ENCODE measurements at places on chromosomes 1 and 21.

DNA sequence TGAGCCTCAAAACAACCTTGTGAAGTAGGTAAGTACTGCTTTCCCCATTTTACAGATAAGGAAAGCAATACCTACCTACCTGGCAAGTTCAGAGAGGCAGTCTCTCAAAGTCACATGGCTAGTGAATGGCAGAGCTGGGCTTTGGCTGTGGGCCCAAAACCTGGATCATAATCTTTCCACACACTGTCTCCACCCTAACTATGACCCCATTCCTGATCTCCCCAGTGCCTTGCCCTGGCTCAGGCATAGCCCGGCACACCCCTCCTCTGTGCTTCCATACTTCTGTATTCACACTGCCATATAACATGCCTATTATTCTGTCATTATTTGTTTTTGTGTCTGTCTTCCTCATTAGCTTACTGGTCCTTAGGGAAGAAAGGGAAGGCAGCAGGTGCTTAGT, 15.9 kb downstream of the GNG12 start:
- DNase-seq: no peak

- DNase-seq: no peak
Measured at GRCh38 chr1:223711747-223712193, 569 bp upstream of the CAPN2 start.

- no peak for DNase-seq
Measured at GRCh38 chr1:234897754-234898454, 230.7 kb downstream of the TOMM20 start.

DNA sequence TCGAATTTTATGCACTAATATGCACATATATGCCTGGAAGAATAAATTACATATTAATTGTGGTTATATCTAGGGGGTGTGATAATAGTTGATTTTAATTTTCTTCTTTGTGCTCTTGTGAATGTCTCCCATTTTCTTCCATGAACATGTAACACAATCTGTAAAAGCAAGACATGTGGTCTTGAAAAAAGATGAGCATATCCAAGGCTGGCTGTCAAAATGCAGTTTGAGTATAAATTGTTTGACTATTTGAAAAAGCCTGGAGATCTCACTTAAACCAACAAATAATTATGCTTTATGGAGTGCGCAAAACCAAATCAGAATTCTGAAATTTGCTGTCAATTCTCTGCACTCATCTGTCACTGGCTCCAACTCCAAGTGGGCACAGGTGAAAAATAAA, 143.9 kb downstream of the HMGB4 start:
- DNase-seq: no peak

- DNase-seq: no peak
Measured at GRCh38 chr1:86396498-86396890, 371 bp upstream of the ODF2L start.

DNA sequence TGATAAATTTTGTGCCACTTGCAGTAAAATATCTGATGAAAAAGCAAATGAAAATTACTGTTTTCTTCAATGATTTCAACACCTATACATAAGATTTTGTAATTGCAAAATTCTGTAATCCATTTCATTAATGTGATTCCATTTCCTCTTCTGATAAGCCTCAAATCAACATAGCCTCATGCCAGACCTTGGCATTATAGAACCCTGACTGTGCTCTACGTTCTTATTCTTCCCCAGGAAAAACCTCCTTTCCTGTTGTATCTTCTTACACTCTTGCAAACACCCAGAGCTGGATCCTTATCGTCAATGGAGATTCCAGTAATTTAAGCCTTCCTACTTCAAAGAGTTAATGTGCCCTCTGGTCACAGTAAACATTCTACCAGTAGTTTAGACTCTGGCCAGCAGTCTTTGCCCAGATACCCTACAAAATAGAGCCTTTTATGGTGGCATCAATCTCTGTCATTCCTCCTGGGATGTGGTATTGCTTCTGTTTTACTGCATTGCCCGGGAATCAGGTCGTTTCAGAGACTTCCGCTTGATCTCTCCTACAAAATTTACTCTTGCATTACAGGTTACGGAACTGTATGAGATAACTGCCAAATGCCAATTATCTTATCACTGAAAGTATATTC, 48.5 kb upstream of the CHRM3 start:
- no peak for DNase-seq

- DNase-seq: no peak
Measured at GRCh38 chr1:110877364-110877763, 4.4 kb downstream of the CD53 start.

DNA sequence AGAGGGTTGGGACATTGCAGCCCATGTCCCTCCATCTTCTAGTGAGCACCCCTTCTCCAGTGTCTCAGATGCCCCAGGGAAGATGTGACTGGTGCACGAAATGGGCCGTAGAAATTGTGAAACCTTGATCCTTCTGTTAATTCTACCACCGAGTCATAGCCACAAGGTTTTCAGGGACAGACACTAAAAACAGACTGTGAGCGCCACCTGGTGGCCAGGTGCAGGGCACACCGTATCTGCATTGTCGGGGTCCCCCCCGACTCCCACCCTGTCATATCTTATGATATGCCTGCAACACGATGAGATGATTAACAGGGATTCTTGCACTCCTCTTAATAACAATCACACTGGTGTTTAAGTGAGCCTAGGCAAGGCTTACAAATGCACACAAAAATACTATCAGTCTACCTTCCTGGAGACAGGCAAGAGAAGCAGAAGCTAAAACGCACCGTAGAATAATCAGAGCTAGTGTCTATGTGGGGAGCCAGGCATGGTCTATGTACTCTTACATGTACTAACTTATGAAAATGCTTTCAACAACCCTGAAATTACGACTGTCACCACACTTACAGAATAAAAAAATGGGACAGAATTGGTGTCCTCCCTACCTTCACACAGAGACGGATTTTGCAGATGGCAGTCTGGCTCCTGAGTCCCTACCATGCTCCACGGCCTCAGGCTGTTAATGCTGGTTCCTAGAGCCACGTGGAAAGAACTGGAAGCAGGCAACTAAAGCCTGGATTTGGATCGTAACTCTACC, 57.9 kb downstream of the FHAD1 start:
- DNase-seq: no peak

DNA sequence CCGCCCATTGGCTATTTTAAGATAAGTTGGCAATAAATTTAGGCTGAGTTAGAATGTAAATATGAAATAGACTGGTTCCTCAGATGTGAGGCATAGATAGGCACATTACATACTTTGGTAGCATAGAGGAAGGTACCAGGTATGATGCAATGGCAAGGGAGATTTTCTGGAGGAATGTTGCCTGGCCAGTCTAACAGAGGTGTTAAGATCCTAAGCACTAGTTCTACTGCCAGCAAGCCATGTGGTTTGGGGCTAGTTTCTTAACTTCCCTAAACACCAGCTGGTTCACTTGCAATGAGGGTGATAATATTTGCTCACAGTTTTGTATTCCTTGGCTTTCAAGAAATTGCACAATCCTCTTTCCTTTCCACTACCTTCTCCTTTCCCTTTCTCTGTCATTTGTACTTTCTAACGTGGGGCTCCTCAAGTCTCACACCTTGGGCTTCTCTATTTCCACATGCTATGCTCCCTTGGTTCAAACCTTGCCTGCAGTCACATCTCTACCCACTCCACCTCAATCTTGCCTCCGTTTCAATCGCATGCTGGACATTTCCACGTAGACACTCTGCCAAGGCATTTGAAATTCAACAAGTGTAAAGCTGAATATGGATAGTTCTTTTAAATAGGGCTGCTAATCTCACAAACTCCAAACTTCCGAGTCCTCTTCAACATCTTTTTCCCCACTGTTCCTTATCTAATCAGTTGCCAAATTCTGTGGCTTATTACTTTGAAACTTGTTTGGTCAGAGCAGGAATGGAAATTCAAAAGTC, 4.7 kb upstream of the CD55 start:
- no peak for DNase-seq

DNA sequence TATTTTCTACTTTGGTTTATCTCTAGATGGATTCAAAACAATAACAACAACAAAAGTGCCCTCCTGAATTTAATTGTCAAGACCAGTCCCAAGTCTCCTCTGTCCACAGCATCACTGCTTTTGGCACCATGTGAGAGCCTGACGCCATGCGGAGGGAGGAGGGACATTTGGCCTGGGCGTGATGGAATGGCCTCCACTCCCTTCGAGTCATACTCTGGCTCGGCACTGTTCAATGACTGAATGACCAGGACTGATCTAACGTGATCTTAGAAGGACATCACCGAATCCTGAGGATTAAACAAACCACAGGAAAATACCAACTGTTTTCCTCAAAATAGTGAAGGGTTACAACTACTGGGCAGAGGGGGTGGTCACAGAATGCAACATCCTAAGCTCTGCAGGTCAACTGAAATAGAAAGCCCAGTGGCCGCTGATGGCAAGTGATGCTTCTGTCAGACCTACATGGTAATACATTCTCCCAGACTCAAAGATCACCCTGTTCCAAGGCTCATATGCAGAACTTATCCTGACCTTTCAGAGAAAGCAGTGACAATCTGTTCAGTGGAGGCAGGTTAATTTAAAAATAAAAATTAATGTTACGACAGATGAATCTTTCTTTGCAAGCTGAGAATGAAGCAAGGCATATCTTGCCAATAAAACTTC, 19.1 kb downstream of the SRSF4 start:
- DNase-seq: no peak

DNA sequence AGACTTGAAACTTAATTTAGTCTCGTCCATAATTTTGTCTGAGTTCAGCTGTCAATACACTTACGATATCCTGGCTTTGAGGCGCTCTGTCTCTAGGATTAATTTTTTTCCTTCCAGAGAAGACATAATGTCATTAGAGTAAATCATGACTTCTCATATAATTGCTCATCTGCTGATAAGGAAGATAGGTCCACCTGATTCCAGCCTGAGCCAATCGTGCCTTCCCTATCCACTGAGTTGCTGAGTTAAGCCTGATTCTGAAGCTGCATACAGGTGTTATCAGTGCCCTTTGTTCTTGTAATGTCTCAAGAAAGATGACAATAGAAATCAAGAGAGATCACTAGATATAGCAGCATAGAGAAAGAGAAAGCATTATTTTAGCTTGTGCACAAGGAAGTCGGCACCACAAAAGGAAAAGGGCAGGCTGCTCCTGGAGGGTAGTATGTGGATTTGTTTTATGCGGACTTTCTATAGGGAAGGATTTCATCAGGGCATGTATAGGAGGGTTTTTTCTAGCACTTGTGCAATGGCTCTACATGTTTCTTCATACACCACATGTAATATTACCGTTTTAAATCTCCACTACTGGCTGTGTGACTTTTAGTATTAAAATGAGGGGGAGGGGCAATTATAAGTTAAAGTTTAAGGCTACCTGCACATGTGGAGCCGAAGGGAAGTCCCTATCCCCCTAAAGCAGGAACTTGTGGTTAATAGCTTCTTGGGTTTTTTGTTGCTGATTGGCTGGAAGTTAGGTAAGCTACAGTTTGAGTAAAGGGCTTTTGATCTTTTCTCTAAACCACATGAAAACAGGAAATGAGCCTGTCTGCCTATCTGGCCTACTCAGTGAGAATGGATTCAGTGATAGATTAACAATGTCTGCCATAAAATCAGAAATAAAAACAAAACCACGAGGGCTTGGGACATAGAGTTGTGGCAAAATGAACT, 133.4 kb downstream of the PLPPR5 start:
- DNase-seq: no peak

- DNase-seq: no peak
Measured at GRCh38 chr1:85465786-85466134, 801 bp upstream of the DDAH1 start.

GRCh38 chr1:230230948-230231773, 164.1 kb downstream of the GALNT2 start:
- no peak for DNase-seq

- DNase-seq: no peak
Measured at GRCh38 chr1:28171246-28171645, 5.2 kb downstream of the PTAFR start.

GRCh38 chr1:104706631-104707147, 957.0 kb downstream of the AMY1C start:
- DNase-seq: no peak

DNA sequence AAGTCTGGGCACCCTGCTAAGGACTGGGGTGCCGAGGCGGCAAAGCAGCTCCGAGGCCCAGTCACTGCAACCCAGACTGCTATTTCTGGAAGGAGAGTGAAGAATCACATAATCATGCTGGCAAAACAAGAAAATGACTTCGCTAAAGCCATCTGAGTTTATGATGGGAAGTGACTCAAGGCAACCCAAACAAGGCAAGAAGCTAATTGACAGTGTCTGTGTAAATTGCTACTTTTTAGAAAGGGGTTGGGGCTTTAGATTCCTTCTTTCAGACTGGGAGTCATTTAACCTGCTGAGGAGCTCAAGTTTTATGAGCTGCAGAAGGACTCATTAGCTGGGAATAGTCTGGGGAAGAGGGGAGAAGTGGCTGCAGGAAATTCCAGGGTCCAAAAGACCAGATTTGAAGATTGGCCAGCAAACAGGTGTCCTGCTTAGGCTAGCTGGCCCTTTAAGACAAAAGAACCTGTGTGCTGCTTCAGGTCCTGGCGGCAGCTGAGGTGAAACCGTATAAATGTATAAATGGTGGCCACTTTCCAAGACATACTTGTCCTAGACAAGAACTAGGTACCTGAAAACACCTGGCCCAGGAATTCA, 28.1 kb downstream of the TSHB start:
- DNase-seq: no peak

DNA sequence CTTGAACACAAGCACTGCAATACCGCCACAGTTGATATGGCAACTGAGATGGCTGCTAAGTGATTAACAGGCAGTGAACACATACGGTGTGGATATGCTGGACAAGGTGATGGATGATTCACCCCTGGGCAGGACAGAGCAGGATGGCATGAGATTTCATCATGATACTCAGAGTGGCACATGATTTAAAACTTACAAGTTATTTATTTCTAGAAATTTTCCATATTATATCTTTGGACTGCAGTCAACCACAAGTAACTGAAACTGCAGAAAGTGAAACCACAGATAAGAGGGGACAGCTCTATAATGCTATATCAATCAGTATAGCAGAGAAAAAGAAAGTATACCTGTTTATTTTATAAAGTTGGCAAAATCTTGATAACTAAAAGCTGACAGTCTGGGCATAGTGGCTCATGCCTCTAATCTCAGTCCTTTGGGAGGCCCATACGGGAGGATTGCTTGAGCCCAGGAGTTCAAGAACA, 47.9 kb downstream of the PHACTR4 start:
- DNase-seq: peak; percentile 45

DNA sequence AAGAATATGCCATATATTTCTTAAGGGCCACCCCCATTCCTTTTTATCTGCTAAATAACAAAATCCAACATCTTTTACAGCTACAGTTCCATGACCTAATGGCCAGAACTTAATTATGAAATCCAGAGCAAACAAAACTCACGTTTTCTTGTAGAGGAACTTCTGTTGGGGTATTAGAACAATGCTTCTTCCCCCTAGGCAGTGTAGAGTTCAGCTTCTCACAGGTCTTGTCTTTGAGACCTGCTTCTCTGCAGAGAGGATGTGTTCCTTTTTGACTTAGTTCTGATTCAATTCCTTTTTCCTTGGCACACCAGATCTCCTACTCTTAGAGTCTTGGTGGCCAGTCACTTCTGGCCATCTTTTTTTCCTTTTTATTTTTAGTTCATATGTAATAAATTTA, 22.2 kb downstream of the VAV3 start:
- DNase-seq: no peak

GRCh38 chr1:13817906-13818305, 117.9 kb downstream of the PRDM2 start:
- no peak for DNase-seq

- peak; percentile 87 for DNase-seq
Measured at GRCh38 chr1:39127513-39127912, 77.0 kb upstream of the MACF1 start.

Measured in kidney capillary endothelial cell (primary cell).